ENCODE measurements at places on chromosomes 7 and 10. TPM values are rescaled to one million over a fixed set of nuclear protein-coding genes. Genes with fewer than 3 reads are reported as not detected.

GRCh38 chr7:33494474-33494873 lies 365.1 kb downstream of the BBS9 start:
- no peaks in the 10 kb centered on the region for H3K4me1 ChIP-seq
- DNase-seq, result no peak
- no peaks in the 10 kb centered on the region for H3K36me3 ChIP-seq
- no peak overlapping the region for H3K4me3 ChIP-seq
- no peaks in the 10 kb centered on the region for H3K27me3 ChIP-seq

Gene RPEL1
- total RNA-seq, result not detected

DNA sequence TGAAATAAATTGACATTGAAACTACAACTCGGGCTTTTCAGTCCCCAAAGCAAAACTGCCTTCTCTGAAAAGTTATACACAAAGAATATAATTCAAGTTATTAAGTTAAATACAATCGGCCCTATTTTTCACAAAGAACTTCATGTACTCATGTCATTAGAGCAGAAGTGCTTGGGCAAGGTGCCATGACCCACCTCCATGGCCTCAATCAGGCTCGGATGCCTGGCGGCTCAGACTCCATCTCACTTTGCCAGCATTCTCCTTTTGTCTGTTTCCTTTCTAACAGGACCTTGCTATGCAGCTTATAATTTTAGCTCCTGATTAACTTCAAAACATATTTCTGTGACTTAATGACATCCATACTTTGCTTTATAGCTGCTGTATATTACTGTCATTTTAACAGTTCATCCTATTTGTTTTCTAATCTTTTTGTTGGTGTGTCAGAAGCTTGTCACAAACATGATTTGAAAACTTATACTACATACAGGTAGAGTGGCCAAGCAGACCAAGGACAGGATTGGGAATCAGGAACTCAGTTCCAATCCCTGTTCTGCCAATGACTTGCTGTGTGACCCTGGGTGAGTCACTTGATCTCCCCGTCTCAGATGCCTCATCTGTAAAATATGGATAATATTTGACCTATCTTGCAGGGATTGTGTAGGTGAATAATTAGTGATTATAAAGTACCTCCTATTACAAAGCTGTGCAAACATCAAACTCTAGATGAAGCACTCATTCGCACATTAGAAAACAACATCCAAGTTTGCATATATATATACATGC lies 60.8 kb upstream of the ITGA8 start:
- peak overlapping the region; percentile 40 for H3K27ac ChIP-seq
- no peaks in the 10 kb centered on the region for H3K27me3 ChIP-seq
- H3K4me3 ChIP-seq, result no peak overlapping the region
- DNase-seq, result no peak
- no peaks in the 10 kb centered on the region for H3K36me3 ChIP-seq

DNA sequence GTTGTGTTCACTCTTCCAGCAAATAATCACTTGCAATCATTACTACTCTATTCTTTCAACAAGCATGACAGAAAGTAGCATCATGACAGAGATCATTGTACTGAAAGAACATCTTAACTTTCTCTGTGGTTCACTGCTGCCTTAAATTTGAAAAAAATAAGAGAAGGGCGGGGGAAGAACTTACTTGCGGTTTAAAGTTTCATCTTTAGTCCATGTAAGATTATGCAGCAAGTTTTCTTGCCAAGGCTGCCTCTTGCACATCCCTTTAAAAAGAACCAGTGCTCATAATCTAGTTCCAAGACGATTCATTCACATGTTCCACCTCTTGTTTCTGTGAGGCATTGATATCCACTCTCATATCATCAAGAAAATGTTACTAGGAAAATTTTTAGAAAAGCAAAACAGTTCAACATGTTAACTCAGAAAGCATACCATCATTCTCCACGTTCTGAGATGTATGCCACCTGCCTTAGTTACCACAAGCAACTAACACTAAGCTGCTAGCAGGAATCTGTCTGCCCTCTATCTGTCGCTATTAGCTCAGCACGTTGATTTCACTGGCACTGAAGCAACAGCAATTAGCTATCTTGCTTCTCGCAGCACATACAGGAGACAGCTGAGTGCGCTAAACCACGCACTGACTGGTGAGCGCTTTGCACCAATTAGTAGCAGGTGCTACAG lies at the start of gene PCDH15:
PCDH15 (minus strand) TSS at position 491 of the 681 bp plus-strand sequence. CDS start 136,969 bp downstream, outside the sequence.
- H3K27ac ChIP-seq, result no peak within 1 kb of the TSS
- H3K4me1 ChIP-seq, result no peaks in the 10 kb centered on the region
- H3K27me3 ChIP-seq, result no peaks in the 10 kb centered on the region
- no peak within 1 kb of the TSS for H3K4me3 ChIP-seq
- H3K36me3 ChIP-seq, result no peaks in the 10 kb centered on the region

Gene ZNF804B
- not detected for total RNA-seq

DNA sequence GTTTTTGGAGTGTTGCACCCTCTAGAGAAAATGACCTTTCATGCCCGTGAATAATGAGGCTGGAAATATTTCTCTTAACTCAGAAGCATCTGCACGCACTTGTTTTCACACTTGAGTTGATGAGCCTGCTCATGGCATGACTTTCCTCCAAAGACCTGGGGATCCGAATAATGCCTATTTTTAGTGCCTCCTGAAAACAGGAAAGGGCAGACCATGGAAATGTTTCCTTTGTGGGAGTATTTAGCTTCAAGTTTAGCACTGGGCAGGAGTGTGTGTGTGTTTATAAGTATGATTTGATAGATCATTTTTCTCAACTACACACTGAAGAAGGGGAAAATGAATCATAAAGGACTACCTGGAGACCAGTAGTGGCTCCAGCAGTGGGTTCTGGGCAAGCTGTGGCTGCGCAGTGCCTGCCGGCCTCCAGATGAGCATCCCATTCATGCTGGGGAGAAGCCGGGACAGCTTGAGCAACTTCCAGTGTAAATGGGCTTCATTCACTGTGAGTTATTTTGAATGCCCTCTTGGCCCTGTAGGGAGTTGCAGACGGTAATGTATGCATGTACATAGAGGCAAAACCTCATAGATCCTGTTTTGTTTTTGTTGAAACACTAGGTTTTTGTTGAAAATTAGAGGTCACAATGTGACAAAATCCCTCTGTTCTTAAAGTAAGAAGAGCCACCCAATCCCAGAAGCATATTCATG lies 117.8 kb upstream of the INSYN2A start:
- H3K27me3 ChIP-seq, result no peaks in the 10 kb centered on the region
- no peak overlapping the region for H3K27ac ChIP-seq
- no peaks in the 10 kb centered on the region for H3K36me3 ChIP-seq
- H3K4me3 ChIP-seq, result no peak overlapping the region
- no peak for DNase-seq
- no peaks in the 10 kb centered on the region for H3K4me1 ChIP-seq

GRCh38 chr7:47024991-47025390 lies 556.9 kb downstream of the TNS3 start:
- H3K36me3 ChIP-seq, result no peaks in the 10 kb centered on the region
- no peak overlapping the region for H3K4me3 ChIP-seq
- no peak for DNase-seq
- no peak overlapping the region for H3K27ac ChIP-seq
- no peaks in the 10 kb centered on the region for H3K4me1 ChIP-seq
- H3K27me3 ChIP-seq, result no peaks in the 10 kb centered on the region

- H3K27me3 ChIP-seq, result no peaks in the 10 kb centered on the region
- DNase-seq, result no peak
These were observed 503.6 kb upstream of the MGMT start for GRCh38 chr10:128963211-128964099.

- H3K36me3 ChIP-seq, result no peaks in the 10 kb centered on the region
- H3K4me3 ChIP-seq, result no peak overlapping the region
- DNase-seq, result no peak
- no peaks in the 10 kb centered on the region for H3K4me1 ChIP-seq
- no peaks in the 10 kb centered on the region for H3K27me3 ChIP-seq
These were observed 126.6 kb downstream of the EMX2 start for GRCh38 chr10:117669122-117669521.

Gene TAS2R41
- not detected for total RNA-seq

DNA sequence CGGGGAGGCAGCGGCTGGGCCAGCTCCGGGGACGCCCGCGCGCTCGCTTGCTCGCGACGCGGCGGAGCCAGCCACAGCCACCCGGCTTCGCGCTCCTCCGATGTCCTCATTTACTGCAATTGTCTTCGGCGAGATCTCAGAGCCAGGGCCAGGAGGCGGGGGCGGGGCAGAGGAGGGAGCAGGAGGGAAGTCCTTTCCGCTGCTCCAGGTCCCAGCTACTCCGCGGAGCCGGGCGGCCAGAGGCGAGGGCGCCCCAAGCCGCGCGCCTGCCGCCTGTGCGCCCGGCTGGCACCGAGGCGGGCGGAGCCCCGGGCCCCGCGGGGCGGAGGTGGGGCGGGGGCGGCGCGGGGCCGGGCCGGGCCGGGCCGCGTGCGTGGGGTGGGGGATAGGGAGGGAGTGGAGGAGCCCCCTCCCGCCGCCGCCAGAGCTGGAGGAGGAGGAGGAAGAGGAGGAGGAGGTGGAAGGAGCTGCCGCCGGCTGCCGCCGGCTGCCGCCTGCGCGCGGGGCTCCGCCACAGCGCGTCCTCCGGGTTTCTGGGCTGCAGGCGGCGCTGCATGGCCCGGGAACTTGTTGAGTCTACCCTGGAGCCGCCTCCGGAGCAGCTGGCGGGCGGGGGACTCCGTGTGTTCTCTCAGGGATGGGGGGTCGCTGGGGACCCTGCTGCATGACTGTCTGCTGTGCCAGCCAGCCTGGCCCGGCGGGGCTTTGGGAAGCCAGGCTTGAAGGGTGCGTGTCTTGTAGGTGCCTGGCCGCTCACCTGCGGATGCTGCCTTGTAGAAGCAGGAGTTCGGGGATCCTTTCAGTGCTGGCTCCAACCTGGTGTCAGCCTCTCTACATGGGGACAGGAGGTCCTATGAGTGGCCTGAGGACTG lies at the start of gene INSYN2A:
INSYN2A (minus strand) TSS at position 310 of the 872 bp plus-strand sequence. CDS start 20,196 bp downstream, outside the sequence.
- H3K27me3 ChIP-seq, result no peaks in the 10 kb centered on the region
- H3K4me3 ChIP-seq, result peak within 1 kb of the TSS; percentile 23
- H3K27ac ChIP-seq, result no peak within 1 kb of the TSS
- no peak for DNase-seq

GRCh38 chr10:89904755-89905154 lies 203.4 kb downstream of the KIF20B start:
- H3K4me1 ChIP-seq, result no peaks in the 10 kb centered on the region
- H3K27me3 ChIP-seq, result no peaks in the 10 kb centered on the region
- no peak for DNase-seq
- no peak overlapping the region for H3K4me3 ChIP-seq
- H3K36me3 ChIP-seq, result no peaks in the 10 kb centered on the region
